Neural crest cell (in vitro differentiated cells): ENCODE measurements at places on chromosomes 13 and 19. TPM values are rescaled to one million over a fixed set of nuclear protein-coding genes. Genes with fewer than 3 reads are reported as not detected.

DNA sequence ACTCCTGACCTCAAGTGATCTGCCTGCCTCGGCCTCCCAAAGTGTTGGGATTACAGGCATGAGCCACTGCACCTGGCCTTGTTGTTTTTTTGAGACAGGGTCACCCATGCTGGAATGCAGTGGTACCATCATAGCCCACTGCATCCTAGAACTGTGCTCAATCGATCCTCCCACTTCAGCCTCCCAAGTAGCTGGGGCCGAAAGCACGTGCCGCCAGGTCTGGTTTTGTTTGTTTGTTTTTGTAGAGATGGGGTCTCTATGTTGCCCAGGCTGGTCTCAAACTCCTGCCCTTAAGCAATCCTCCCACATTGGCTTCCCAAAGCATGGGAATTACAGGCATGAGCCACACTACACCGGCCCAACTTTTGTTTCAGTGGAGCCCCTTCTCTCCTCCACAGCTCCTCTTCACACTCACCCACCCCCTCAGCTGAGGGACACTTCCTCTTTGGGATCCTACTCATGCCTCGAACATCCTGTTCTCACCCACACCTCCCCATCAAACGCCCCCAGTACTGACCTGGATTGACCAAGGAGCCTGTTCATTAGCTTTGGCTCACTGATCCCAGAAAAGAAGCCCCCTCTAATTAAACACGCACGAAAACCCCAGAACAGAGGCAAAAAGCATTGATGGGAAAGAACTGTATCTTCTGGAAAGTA is 12.8 kb upstream of the CERS4 start:
- no peak for DNase-seq

DNA sequence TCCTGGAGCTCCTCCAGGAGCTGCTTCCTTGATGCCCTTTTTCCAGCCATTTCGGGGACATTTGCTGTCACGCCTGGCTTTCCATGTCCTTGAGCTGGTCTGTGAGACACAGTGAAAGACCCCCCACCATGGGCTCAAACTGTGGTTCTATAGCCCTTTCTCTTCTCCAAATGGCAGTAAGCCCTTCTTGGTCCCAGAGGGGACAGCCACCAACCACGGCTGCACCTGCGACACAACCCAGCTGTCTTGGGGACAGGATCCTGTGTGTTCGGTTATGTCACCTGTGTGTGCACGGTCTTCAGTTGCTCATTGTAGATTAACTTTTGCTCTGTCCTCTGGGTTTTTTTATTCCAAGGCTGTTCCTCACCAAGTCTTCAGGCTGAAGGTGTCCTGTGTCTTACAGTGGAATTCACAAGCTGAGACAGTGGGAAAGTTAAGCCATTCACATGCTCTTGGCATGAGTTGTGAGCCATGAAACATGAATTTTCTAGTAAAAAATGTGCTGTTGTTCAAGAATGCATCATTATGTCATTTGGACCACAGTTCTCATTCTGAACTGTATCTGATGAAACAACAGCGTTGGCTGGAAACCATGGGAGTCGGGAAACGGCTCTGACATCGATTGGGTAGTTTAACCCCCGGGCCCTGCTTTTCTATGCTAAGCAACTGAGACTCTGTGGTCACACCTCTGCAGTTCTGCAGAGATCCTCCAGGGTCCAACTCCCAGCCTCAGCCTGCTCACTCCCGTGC is 129.5 kb upstream of the MCF2L start:
- DNase-seq: no peak

DNA sequence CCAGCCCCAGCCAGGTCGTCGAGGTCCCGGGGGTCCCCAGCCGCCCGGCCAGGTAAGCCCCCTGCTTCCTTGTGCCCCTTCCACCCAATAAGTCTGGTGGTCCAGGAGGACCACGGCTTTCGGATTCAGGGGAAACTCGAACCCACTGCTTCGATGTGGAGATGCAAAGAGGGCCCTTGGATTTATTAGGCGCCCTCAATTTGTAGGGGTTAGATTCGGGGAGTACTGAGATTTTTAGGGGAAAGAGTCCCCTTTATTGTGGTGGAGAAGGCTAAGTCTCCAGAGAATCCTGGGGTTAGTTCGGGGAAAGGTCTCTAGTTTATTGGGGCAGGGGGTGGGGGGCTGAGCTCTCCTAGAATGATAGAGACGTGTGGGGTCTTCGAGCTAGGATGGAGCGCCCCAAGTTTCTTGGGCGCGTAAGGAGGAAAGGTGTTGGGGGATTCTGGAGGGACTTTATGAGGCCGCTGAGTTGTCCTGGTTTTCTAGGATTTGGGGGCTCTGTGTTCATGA is 3.8 kb upstream of the LTBP4 start:
- DNase-seq: no peak

GRCh38 chr13:19185865-19186645 is 4.4 kb upstream of the TUBA3C start:
- DNase-seq: no peak

DNA sequence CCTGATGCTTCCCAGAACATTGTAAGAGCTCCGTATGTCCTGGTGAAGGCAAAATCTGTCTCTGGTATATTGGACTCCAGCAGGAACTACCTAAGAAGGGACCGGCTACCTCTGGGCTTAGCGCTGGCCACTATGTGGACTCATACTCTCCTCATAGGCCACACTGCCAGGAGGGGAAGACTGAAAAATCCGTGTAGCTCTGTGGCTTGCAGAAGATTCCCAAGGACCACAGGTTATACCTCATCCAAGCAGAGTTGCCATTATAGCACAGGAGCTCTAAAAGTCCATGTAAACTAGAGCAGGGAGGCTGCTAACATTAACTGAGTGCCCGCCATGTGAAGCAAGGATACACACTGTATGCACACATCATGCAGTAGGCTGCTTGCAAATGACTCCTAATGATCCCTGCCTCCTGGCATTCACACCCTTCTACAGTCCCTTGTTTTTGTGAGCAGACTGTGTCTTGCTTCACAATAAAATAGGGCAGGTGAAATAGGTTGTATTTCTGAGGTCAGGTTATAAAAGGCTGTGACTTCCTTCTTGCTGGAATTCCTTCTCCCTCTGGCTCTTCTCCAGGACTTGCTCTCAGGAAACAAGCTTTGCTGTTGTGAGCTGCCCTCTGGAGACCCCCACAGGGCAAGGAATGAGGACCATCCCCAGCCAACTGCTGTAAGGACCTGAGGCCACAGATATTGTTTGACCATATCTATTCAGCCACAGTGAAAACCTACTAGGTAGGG is 192.6 kb upstream of the UBL3 start:
- DNase-seq: no peak

- DNase-seq: no peak
Observed at GRCh38 chr19:5697890-5698634, 8.0 kb downstream of the RPL36 start.

RINL gene
- total RNA-seq: 1.4 and 1.6 TPM in 2 replicates

CFAP97D2 gene
- not detected in 2 replicates for total RNA-seq
